ENCODE measurements at places on chromosomes 3 and 15.

DNA sequence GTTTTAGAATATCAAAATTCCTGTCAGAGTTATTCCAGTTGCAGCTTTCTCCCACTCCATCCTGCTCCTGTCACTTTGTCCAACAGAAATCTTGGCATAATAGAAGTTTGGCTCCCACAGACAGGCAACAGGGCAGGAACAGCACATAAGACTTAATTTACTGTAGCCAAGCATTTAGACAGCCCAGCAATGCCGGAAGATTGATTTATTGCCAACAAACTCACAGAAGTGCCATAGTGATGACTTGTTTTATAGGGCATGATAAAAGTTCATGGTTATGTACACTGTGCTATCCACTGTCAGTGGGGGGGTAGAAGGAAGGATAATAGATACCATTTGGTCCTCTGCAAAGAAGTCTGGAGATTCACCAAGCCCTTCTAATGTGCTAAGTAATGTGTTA, 98.3 kb upstream of the CBLB start:
- no peak for DNase-seq

GRCh38 chr3:171829841-171830517, 13.2 kb upstream of the TMEM212 start:
- peak; percentile 79 for DNase-seq

DNA sequence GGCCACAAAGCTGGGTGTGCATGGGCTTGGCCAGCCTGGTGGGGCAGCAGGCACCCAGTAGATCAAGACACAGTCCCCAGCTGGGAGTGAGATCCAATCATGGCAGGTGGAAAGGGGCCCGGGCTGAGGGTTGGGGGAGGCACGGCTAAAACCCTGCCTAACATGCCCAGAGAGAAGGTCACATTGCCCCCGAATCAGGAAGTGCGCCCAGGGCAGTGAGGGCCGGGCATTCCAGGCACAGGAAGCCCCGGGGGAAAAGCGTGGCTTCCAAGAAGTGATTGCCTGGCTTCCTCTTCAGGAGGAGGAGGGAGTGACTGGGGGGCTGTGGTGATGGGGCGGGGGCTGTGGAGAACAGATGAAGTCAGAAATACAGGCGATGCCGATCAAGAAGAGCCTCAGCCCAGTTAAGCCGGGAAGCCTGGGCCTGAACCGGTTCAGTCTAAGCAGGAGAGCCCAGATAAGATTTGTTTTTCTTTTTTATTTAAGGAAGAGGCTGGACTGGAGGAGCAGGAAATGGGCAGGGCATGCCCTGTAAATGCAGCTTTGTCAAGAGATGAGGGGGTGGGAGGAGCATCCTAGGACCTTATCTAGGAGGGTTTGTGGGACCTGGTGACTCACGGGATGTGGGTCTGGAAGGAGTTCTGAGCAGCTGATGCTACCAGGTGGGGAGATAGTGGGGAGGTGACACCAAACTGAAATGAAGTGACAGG, 83.9 kb downstream of the CHSY1 start:
- DNase-seq = peak; percentile 94

- peak; percentile 42 for DNase-seq
These were observed 16.4 kb upstream of the SLC35G2 start for GRCh38 chr3:136802481-136802996.

- DNase-seq = no peak
These were observed 5.3 kb downstream of the PLA2G4F start for GRCh38 chr15:42151141-42151561.
